ENCODE measurements at places on chromosomes 1 and 21. TPM values are rescaled to one million over a fixed set of nuclear protein-coding genes. Genes with fewer than 3 reads are reported as not detected.

CCDC27 gene
- polyA plus RNA-seq: not detected

PRRX1 gene
- 10.6 TPM for polyA plus RNA-seq

OPRD1 gene
- not detected for polyA plus RNA-seq

C1QC gene
- 268 TPM for polyA plus RNA-seq

EDN2 gene
- polyA plus RNA-seq: 0.44 TPM

C1orf210 gene
- 1.4 TPM for polyA plus RNA-seq

KRTAP10-5 gene
- not detected for polyA plus RNA-seq

PIK3R3 gene
- 24.7 TPM for polyA plus RNA-seq

OR2W3 gene
- polyA plus RNA-seq: 0.47 TPM

GBP2 gene
- polyA plus RNA-seq: 153 TPM

SLAMF1 gene
- 0.47 TPM for polyA plus RNA-seq

PYCR2 gene
- polyA plus RNA-seq: 100 TPM

RIPK4 gene
- polyA plus RNA-seq: 2.7 TPM

RNU1-1 gene
- not detected for polyA plus RNA-seq

CNST gene
- 17.1 TPM for polyA plus RNA-seq

MCL1 gene
- polyA plus RNA-seq: 225 TPM

DHRS3 gene
- polyA plus RNA-seq: 62.1 TPM

FLAD1 gene
- 27.9 TPM for polyA plus RNA-seq

ADGRB2 gene
- 6.1 TPM for polyA plus RNA-seq

KRTAP13-2 gene
- not detected for polyA plus RNA-seq

PGLYRP3 gene
- not detected for polyA plus RNA-seq

CCDC190 gene
- polyA plus RNA-seq: 0.04 TPM

SPATA46 gene
- not detected for polyA plus RNA-seq

NPHS2 gene
- 0.04 TPM for polyA plus RNA-seq

CYB5RL gene
- 3.8 TPM for polyA plus RNA-seq
